ENCODE measurements at places on chromosomes 13 and 19. TPM values are rescaled to one million over a fixed set of nuclear protein-coding genes. Genes with fewer than 3 reads are reported as not detected.

Gene PODNL1
- total RNA-seq: 0.30 TPM

Gene TBXA2R
- 0.76 TPM for total RNA-seq

Gene BRME1
- total RNA-seq: 8.9 TPM

Gene SUGP1
- 61.3 TPM for total RNA-seq

Gene ODAD3
- total RNA-seq: not detected

Gene PTPRS
- total RNA-seq: 0.92 TPM

Gene DNMT1
- 433 TPM for total RNA-seq

Gene LILRA1
- total RNA-seq: not detected

Gene FCER2
- total RNA-seq: 6.9 TPM

Gene ZNF614
- total RNA-seq: 10.5 TPM

Gene CGB7
- total RNA-seq: not detected

Gene BCKDHA
- total RNA-seq: 29.1 TPM

Gene SLC39A3
- 60.5 TPM for total RNA-seq

Gene MYBPC2
- total RNA-seq: 0.60 TPM

Gene ZFP28
- 1.4 TPM for total RNA-seq

Gene APLP1
- total RNA-seq: not detected

Gene LILRB5
- not detected for total RNA-seq

Gene NCAN
- 0.08 TPM for total RNA-seq

Gene TGFBR3L
- 1.4 TPM for total RNA-seq

Gene OR7D2
- total RNA-seq: 0.10 TPM

Gene COL4A1
- 0.54 TPM for total RNA-seq

Gene FUT1
- 0.18 TPM for total RNA-seq

Gene PDS5B
- total RNA-seq: 38.2 TPM

Gene SLC25A41
- not detected for total RNA-seq

Gene UHRF1
- total RNA-seq: 148 TPM

Gene KIR2DL4
- total RNA-seq: not detected

Gene MEIOSIN
- total RNA-seq: not detected

Gene DENND1C
- total RNA-seq: 50.9 TPM

Gene FLT3LG
- 52.3 TPM for total RNA-seq

Gene DCT
- total RNA-seq: not detected

Gene INSR
- 2.3 TPM for total RNA-seq

Gene ONECUT3
- not detected for total RNA-seq

Gene DZIP1
- total RNA-seq: 0.16 TPM

Gene PRR36
- total RNA-seq: 0.05 TPM

Gene RNF17
- not detected for total RNA-seq

Measured in activated T-cell treated with anti-CD3 and anti-CD28 coated beads, Interleukin-2, amount 50 U/mL, for 4 hours (primary cell).